ENCODE measurements at places on chromosomes 3 and 15.
A peak's percentile ranks its signal among the peaks of the same experiment; 100 is the strongest.

- no peak for DNase-seq
Observed at GRCh38 chr3:114764056-114764492, 383.0 kb downstream of the ZBTB20 start.

- DNase-seq = no peak
Observed at GRCh38 chr3:66473181-66473580, 27.6 kb downstream of the LRIG1 start.

GRCh38 chr3:19105826-19106225, 42.5 kb upstream of the KCNH8 start:
- DNase-seq = no peak

DNA sequence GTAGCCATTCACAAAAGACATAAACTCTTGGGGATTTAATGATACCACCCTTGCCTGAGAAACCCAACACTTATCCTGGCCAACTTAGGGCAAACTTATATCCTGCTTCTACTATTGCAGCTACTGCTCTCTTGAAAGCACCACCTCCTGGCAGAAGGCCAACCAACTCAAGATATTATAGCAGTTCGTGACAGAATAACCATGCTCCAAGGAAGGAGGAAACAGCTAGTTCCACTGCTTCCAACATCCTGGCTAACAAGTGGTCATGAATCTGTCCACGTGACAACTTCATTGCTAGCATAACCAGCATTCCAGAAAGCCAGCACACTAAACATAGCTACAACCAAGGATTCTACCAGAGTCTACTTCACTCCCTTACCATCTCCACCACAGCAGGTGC, 1037.5 kb downstream of the TBL1XR1 start:
- no peak for DNase-seq

DNA sequence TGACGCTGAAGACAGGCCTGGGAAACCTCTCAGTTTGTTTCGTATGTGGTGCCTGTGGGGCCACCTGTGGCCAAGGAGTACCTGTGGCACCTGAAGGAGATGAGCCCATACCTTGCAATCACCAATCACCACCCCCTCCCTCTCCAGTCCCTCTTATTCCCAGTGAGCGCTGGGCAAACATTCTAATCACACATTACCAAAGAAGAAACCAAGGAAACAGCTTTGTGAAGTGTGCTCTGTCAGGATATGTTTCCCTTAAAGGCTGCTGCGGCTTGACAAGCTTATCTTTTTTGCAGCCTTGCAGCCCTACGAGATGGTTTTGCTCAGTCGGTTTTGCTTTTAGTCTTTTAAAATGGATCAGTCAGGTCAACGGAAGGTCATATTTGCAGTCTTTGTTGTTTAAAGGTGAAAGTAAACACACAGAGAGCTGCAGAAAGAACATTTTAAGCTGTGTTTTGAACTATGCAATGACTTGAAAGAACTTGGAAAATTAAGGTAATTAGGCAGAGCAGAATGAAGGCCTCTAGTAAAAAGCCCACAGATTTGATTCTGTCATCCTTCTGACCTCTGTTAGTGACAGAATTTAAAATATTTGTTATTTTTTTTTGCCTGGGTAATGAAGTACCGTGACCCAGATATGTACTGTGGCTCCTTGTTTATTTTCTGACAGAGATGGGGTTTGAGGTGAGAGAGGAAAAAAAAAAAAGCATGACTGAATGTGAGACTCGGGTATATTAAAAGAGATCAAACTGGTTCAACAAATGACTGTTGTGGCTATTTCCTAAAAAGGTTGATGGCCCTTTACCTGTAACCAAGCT, 461.4 kb downstream of the NSUN3 start:
- DNase-seq = no peak

- DNase-seq = no peak
Observed at GRCh38 chr3:129592381-129593131, 13.9 kb downstream of the PLXND1 start.

DNA sequence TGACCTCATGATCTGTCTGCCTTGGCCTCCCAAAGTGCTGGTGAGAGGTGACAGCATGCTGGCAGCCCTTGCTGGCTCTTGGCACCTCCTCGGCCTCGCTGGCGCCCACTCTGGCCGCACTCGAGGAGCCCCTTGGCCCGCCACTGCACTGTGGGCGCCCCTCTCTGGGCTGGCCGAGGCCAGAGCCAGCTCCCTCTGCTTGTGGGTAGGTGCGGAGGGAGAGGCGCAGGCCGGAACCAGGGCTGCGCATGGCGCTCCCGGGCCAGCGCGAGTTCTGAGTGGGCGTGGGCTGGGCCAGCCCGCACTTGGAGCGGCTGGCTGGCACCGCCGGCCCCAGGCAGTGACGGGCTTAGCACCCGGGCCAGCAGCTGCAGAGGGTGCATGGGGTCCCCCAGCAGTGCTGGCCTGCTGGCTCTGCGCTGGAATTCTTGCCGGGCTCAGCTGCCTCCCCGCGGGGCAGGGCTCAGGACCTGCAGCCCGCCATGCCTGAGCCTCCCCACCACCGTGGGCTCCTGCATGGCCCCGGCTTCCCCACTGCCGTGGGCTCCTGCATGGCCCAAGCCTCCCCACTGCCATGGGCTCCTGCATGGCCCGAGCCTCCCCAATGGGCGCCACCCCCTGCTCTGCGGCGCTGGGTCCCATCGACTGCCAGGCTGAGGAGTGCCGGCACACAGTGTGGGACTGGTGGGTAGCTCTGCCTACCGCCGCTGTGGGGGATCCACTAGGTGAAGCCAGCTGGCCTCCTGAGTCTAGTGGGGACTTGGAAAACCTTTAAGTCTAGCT, 76.4 kb upstream of the OSBPL11 start:
- DNase-seq = no peak

DNA sequence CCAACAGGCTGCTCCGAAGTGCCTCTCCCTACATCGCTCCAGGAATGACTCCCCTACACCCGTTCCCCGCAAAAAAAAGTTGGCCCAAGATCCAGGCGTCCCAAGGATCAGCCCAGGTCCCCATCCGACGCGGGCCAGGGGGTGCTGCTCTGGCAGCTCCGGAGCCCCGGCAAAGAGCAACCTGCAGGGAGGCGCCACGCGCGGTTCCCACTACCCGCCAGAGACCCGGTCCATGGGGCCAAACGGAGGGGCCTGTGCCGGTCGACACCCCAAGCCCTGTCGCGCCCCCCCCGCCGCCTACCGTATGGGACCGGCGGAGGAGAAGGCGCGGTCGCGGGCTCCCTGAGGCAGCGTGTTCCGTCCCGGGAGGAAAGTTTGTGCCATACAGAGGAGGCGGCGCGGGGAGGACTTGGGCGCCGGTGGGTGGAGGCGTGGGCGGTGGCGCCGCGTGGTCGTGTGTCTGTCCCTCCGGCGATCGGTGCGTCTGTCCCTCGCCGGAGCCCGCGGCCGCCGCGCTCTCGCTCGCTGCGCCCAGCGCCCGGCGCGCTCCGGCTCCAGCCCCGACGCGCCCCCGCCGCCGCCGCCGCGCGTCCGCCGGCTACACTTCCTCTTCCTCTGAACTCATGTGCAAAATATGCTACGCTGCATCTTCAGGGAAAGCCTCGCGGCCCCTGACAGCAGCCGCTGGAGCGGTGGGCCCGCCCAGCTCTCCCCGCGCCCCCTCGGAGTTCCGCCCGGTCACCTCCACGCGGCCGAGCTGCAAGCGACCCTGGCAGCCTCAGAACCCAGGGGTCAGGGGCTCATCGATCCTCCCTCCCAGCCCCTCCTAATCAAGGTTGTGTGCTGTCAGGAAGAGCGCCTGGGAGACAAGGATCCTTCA, at the start of gene RFTN1:
RFTN1 (minus strand) TSS at position 559 of the 880 bp plus-strand sequence. CDS start 19,830 bp downstream, outside the sequence.
- DNase-seq = peak; percentile 54

DNA sequence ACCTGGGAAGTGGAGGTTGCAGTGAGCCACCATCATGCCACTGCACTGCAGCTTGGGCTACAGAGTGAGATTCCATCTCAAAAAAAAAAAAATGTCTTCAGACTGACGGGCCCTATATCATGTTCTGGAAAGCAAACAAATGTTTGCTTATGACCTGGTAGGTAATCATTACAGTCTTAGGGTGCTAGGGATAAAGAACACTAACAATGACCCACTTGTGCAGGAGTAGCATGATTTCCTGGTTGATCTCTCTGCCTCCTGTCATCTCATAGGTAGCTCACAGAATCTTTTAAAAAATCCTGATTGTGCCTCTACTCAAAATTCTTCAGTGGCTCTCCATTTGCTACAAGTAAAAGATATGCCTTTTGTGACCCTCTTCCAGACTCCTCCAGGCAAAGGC, 74.5 kb upstream of the TSPAN3 start:
- no peak for DNase-seq

DNA sequence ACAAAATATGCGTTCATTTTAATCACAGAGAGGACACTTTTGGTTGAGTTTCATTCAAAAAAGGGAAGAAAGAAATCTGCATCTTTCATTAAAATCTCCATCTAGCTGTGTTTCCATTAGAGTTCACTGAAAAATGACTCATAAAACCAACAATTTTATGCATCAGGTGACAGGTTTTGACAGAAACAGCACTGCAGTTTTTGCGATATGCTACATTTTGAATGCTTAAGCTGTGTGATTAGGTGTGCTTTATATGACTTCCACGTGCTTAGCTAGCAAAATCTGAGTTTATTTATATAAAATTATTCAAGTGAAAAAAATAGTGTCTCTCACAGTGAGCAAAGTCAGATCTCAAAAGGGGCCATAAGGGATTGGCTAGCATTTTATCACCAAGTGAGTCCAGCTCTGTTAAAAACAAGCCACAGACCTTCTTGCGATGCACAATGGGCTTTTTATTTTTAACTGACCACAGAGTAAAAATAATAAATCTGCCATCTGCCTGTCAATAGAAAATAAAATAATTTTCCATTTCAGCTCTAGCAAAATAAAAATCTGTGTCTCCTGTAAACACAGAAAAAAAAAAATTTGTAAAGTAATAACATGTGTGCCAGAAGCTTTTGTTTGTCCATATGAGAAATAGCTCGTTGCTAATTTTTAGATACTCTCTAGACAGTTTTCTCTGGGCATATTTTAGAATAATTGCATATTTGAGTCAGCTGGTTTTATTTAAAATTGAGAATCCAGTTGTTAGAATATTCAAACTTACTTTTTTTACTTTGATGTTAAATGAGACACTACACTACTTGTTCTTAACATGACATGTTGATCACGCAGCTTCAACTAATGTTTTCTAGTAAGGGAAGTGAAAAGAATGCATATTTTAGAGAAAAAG, 409.8 kb downstream of the ROBO2 start:
- no peak for DNase-seq

- no peak for DNase-seq
Observed at GRCh38 chr15:57505056-57505715, 86.5 kb upstream of the MYZAP start.

- no peak for DNase-seq
Observed at GRCh38 chr3:138046955-138047354, 37.0 kb downstream of the CLDN18 start.

DNA sequence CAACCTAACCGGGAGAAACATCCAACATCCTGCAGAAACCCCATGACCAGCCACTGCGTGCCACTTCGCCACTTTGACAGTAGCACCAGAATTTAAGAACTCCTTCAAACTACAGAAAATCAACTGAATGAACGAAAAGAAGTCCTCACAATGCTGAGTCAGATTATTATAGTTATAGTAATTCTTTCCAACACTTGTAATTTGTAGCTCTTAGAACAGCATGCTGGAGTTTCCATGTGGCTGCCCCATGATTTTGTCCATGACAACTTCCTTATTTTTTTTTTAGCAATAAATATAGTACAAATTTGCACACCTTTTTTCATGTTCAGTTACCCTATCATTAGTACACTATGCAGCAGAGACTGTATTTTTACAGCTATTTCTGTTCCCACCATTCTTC, 26.1 kb upstream of the SSR3 start:
- no peak for DNase-seq

DNA sequence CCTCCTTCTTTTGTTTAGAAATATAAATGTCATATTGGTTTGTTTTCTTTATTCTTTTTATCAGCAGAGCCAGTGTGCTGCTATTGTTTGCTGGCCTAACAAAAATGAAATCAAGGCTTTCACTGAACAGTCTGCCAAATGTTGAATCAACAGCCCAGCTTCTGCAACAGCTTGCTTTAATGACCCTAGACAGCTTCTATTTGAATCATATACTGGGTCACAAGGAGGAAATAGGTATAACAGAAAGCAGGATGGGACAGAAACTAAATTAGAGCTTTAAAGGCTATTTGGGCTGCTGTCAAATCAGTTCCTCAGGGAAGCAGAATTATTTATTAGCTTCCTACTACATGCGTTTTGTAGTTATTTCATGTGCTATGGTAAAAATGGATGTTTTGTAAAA, 12.1 kb upstream of the DNAJC13 start:
- DNase-seq = no peak

DNA sequence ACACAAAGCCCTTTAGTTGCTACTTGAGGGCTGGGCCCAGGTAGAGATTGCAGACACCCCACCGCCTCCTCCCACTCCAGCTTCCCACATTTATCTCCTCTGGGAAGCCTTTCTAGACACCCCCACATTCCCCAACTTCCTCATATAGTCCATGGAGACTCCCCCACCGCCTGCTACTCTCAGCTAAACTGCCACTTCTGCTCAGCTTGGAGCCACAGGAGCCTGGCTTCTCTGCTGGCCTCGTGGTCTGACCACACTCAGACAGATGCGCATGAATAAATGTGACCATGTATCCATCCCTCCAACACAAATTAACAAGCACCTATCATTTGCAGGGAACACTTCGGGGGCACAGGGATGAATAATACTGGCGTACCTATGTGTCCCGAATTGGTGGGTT, 10.5 kb upstream of the ACSBG1 start:
- DNase-seq = no peak

DNA sequence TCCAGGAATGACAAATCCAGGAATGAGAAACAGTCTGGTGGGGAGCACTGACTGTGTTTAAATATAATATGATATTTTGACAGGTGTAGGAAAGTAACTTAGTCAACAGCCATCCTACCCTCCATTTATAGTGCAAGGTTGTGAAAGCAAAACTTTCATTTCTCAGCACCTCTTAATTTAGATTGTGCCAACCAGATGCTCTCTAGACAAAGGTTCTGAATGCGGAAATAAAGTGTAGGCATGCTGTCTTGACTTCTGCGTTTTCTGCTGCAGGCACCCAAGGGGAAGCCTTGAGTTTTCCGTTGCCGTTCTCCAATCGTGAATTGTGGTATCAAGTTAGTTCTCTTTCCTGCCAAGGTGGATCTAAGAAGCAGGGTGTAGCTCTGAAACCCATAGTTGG, 261.9 kb upstream of the SUCLG2 start:
- no peak for DNase-seq

DNA sequence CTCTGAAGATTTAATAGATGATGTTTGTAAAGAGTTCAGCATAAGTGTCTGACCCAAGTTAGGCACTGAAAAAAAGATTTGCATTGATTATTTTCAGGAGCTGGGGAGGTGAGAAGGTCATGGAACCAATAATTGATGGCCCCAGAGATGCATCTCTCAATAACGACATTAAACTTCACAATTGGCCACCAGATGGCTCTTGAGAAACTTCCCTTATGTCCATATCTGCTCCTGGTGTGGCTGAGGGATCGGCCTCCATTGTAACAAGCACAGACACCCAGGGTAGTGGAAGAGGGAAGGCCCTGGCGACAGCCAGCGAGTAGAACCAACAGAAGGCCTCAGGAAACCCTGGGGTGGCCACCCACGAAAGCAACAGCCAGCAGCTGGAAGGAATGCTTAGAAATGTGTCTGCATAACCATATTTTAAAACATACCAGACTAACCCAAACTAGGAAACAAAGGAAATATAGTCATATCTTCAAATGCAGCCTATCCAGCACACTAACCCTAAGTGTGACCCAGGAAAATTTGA, 536.7 kb downstream of the SOX2 start:
- DNase-seq = no peak

GRCh38 chr15:74007820-74008371, 13.4 kb downstream of the PML start:
- DNase-seq = no peak
